ENCODE measurements at places on chromosomes 6 and 20.

DNA sequence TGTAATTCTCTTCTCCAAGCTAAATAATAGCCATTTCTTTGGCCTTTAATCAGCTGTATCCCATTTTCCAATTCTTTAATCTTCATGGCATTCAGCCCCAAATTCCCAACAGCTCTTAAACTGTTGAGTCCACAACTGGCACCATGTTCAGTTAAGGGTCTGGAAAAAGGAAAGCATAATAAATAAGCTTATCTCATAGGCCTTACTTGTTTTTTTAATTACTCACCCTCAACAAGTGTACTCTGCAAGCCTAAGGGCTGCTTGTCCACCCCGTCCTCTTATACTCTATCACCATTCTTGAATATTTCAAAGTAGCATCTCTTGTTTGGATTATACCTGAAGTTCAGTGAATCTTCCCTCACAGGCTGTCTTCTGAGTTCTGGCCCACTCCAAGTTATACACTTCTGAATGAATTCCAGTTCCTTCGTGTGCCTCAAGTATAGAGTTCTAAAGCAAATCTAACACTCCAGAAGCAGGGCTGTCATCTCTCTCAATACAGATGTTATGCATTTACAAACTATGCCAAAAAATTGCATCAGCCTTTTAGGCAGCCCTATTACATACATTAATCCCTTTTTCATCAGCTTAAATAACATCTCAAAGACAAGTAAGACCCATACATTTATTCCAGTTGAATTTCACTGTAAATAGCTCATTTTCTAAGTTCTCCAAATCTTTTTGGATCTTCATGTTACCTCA lies 98.7 kb downstream of the COL21A1 start:
- DNase-seq = no peak

GRCh38 chr20:57772349-57772964 lies 62.6 kb upstream of the PMEPA1 start:
- no peak for DNase-seq

DNA sequence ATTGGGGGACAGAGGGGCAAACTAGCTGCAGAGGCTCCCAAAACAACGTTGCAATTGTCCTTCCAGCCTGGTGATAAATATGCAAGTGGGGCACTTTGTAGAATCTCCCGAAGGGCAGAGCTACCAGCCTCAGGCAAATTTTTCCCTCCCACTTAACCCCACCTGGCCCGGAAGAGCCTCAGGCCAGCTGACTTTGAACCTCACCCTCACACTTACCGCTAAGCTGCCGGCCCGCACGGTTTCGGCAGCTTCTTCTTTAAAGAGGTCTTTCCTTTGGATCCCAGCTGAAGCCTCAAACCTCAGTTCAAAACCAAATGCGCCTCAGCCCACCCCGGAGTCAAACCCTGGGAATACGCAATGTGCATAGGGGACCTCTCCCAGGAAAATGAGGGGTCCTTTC lies 2.5 kb downstream of the OVOL2 start:
- DNase-seq = no peak

GRCh38 chr20:20635006-20635405 lies 77.4 kb downstream of the RALGAPA2 start:
- no peak for DNase-seq

DNA sequence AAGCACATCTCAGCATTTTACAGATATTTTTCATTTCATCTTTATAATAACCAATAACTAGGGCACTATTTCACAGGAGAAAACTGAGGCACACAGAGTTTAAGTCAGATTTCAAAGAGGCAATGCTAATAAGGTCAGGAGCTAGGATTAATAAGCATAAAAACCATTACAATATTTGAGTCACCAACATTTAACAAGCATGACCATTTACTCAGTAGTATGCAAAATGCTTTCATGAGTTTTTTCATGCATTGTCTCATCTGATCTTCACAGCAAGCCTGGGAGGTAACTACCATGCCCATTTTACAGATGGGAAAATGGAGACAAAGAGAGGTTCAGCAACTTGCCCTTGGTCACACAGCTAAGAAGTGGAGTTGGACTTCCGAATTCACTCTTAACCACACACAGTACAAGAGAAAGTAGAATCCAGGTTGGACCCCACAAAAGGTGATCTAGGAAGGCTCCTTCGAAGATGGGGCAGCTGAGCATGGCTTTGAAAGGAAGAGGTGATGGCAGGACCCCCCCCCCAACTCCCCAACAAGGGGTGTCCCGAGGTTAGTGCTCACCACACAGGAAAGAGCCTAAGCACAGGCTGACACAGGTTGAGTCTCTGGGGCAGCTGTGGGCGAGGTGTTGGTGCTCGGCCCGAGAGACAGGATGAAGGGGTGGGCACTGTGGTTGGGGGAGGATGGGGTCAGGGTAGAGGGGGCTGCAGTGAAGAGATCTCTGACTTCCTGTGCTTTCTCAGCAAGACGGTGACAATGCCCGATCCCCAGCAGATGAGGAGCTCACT lies 108.8 kb downstream of the PREX1 start:
- no peak for DNase-seq

DNA sequence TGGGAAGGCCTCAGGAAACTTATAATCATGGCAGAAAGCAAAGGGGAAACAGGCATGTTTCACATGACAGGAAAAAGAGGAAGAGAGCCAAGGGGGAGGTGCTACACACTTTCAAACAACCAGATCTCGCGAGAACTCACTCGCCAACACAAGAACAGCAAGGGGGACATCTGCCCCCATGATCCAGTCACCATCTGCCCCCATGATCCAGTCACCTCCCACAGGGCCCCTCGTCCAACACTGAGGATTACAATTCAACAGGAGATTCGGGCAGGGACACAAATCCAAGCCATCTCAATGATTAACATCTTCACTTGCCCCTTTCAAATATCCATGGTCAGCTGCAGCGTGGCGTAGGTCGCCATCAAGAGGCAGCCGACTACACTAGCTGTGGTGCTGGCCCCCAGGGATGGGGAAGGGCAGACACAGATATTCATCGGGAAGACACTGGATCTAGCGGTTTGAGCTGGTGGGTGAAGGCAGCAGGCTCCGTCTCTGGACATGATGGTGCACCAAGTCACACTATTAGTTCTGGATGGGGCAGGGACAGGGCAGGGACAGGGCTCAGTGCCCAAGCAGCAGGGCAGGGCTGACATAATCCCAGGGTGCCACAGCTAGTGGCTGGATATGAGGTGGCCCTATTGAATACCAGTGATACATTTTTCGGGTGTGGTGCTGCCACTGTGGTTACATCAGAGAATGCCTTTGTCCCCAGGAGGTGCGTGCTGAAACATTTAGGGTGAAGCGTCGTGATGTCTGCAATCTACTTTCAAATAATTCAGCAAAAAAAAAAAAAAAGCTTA lies 31.6 kb downstream of the TUBB2B start:
- no peak for DNase-seq

DNA sequence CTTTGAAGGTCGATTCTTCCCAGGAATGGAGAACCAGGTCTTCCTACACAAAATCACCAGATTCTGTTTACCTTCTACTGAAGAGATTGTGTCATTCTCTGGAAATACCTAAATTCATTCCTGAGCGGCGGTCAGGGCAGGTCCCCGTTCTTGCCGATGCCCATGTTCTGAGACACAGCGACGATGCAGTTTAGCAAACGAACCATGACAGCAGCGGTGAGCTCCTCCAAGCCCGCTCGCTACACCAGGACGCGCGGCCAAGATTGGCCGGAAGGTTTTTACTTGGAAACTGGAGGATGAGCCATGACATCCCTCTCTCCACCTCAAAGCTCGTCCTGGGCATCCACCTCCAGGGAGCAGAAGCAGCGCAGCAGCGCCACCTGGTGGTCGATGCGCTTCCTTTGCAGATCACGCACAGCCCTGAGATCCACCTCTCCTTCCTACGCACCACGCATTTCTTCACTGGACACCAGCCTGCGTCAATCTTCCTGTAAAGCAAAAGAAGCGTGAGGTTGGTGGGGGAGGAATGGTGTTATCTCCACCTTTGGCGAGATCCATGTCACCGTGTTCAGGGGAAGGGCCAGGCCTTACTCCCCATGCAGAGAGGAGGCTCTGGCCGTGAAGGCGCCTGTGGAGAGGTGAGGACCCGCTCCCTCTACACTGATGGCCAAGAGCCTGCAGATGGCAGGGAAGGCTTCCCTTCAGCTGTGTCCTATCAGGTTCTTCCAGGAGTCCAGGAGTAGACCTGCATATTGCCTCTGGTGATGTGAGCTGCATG lies 9.9 kb upstream of the HLA-B start:
- DNase-seq = no peak
